ENCODE measurements at places on chromosomes 1 and 21.

DNA sequence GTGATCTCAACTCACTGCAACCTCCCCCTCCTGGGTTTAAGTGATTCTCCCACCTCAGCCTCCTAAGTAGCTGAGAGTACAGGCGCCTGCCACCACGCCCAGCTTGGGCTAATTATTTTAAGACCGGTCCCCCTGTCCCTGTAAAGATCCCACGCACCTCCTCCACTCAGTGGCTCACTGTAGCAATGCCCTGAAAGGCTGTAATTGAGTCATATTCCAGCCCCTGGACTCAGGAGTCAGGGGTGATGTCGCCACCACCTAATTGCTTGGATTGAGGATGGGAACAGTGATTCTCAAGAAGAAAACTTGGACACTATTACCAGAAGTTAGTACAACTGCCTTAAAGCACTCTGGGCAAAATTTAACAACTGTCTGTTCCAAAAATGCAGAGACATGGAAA, 3.1 kb upstream of the EDARADD start:
- no peak for DNase-seq

- DNase-seq: no peak
Observed at GRCh38 chr1:5507340-5507739, 484.9 kb downstream of the NPHP4 start.

- no peak for DNase-seq
Observed at GRCh38 chr1:94468708-94469107, 50.5 kb downstream of the ABCD3 start.

DNA sequence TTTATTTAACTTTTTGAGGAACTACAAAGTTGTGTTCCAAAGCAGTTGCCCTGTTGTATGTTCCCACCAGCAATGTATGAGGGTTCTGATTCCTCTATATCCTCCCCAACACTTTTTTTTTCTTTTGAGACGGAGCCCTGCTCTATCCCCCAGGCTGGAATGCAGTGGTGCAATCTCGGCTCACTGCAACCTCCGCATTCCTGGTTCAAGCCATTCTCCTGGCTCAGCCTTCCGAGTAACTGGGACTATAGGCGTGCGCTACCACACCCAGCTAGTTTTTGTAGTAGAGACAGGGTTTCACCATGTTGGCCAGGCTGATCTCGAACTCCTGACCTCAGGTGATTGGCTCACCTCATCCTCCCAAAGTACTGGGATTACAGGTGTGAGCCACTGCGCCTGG, 60.4 kb upstream of the ENAH start:
- no peak for DNase-seq

GRCh38 chr1:41317361-41317760, 43.9 kb upstream of the FOXO6 start:
- no peak for DNase-seq

DNA sequence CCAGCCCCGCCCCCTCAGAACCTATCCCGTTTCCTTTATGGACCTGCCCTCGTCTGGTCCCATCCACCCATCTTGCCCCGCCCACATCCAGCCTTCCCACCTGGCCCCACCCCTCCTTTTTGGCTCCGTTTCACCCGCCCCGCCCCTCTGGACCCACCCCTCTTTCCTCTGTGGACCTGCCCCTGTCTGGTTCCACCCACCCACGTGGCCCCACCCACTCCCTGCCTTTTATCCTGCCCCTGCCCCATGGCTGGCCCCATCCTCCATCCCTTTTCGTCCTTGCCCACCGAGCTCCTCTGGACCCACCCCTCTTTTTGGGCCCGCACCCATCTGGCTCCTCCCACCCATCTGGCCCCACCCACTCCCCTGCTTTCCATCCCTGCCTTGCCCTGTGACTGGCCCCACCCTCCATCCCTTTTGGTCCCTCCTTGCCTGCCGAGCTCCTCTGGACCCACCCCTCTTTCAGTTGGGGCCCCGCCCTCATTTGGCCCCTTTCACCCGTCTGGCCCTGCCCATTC, 177.3 kb downstream of the CAMTA1 start:
- no peak for DNase-seq

DNA sequence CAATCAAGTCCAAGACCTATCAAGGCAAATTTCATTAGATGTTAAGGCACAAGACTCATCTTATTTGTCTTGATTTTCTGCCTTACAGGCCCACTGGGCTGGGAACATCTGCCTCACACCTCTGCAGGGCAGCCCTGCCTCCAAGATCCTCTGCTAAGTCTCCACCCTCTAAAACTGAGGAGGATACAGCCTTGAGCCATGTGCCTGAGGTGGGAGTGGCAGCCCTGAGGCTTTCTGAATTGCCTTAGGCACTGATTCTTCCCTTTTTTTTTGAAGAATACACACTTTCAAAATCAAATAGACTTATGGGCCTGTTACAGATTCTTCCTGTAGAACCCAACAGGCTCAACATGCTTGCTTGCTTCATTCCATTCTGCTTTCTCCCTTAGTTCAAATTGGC, 544.3 kb upstream of the ADAMTS5 start:
- no peak for DNase-seq

- no peak for DNase-seq
Observed at GRCh38 chr1:1284221-1285101, 4.2 kb downstream of the SCNN1D start.

DNA sequence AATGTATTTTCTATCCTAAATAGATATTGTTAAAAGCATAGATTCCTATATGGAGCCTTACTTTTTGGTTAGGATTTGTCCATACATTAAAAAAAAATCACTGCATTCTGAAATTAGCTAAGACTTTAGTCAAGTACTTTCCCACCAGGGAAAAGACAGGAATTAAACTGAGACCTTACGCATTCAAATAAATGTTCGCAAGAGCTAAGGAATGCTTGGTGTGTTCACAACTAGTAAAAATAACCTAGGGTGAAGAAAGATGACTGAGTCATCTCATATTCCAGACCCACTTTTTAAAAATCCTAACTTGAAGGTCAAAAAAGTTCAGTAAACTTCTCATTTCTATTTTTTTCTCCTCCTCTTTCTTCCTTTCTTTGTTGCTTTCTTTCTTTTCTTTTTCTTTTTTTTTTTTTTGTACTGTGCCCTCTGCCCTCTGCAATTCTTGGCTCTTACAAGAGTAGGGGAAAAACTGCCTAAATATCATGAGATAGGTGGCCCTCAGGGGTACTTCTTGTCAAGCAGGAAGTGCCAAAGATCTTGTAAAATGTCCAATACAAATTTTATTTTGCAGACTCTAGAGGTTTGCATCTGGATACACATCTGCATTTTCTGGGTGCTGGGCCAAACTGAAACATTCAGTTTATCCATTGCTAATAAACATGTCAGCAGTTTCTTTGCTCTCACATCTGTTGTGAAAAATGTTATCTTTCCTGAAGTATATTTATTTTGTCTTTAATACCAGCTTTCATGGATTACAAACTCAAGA, 121.4 kb upstream of the GORAB start:
- DNase-seq: no peak

- no peak for DNase-seq
Observed at GRCh38 chr1:2477309-2477708, 1.2 kb downstream of the PLCH2 start.

- DNase-seq: no peak
Observed at GRCh38 chr1:119323216-119323982, 45.2 kb upstream of the HAO2 start.

DNA sequence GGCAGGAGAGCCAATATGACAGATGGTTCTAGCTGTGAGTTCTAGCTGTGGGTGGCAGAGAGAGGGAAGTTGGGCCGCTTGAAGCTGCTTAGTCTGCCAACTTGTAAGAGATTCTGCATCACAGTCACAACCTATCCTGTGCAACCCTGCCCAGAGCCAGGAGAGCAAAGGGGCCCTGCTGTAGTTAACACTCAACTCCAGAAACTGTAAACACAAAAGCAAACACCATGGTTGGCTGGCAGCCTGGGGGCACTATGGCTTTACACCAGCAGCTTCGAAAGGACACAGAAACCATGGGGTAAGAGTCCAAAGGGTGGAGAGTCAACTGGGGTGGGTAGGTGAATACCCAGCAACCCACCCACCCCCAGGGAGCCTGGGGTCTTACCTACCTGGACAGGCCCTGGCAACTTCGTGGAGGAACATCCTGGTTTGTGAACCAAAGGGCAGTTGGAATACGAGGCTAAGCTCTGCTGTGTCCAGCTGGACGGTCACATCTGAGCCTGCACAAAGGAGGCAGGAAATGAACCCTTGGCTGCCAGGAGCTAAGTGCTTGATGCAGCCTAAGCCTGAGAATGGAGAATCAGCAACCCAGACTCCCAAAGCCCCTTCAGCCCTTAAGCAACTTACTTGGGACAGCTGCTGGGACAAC, 6.4 kb downstream of the INPP5B start:
- DNase-seq: no peak

GRCh38 chr1:34907487-34908090, 21.9 kb downstream of the DLGAP3 start:
- no peak for DNase-seq

- no peak for DNase-seq
Observed at GRCh38 chr21:41098076-41098475, 69.9 kb upstream of the BACE2 start.

- no peak for DNase-seq
Observed at GRCh38 chr1:244211559-244211944, 160.5 kb downstream of the ZBTB18 start.

DNA sequence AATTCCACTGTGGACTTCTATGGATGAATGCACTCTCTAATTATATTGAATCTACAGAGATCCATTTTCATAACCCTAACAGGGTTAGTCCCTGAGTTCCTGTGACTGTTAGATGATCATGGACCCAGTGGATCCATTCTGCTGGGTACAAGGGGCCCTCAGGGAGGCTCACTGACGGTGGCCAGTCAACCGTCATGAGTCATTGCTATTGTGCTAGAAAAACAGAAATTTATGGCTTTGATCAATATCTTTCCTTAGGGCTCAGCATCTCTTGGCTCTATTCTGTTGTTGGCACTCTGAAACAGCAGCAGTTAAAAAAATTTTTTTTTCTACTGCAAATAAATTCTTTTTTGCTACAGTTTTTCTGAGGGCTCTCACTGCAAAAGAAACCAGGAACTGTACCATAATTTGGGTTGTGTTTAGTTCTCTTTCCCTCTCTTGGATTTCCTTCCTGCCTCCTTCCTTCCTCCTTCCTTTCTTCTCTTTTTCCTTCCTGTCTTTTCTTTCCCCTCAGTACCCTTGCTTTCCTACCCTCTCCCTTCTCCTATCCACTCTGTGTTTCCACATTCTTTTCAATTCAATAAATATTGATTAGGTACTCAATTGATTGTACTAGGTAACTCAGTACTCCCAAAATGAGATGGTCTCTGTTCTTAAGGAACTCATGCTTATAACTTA, 49.5 kb downstream of the UTP25 start:
- no peak for DNase-seq

DNA sequence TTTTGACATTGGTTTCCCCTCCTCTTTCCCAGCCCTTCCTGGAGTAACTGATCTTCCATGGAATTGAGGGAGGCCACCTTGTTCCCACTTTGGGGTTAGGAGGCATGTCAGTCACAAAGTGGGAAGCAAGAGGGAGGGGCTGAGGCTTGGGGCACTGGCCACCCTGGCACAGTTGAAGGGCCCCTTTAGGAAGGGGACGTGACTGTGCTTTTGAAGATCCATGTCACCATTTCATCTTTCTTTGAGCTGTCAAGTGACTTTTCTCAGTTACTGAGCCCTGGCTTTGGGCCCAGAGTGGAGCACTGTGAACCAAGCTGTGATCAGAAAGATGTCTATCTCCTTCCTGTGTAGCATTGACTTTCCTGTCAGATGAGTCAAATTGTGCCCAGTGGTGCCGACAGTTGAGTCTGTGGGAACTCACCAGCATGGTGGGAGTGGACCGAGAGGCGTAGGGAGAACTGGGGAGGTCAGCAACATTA, 38.5 kb upstream of the TDRD10 start:
- peak; percentile 13 for DNase-seq

GRCh38 chr1:169696273-169697100, 14.9 kb downstream of the SELL start:
- no peak for DNase-seq

DNA sequence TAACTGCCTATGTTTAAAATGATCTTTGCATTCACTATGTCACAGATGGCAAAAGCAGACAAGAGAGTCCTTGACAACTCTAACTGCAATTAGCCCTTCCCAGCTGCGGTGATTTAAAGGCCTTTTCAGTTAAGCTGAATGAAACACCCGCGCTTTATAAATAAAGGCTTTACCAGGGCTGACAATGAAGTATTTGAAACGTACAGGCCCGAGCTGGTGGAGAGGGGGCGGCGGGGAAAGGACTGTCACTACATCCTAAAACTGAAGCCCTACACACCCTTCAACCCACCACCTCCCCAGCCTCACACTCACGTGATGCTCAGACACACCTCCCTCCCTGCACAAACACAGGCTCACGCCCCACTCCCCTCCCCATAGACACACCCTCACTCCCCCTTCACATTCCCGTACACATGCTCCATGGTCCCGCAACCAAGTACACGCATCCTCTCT, 45.5 kb downstream of the GRIK3 start:
- no peak for DNase-seq

GRCh38 chr1:157566484-157567300, 14.4 kb upstream of the FCRL5 start:
- DNase-seq: no peak

GRCh38 chr1:29684141-29684540, 447.8 kb downstream of the PTPRU start:
- no peak for DNase-seq

- no peak for DNase-seq
Observed at GRCh38 chr1:67336157-67336556, 28.5 kb downstream of the IL12RB2 start.

GRCh38 chr1:1340791-1341548, 8.2 kb downstream of the DVL1 start:
- DNase-seq: no peak

GRCh38 chr1:211518330-211519289, 26.6 kb upstream of the RD3 start:
- no peak for DNase-seq

DNA sequence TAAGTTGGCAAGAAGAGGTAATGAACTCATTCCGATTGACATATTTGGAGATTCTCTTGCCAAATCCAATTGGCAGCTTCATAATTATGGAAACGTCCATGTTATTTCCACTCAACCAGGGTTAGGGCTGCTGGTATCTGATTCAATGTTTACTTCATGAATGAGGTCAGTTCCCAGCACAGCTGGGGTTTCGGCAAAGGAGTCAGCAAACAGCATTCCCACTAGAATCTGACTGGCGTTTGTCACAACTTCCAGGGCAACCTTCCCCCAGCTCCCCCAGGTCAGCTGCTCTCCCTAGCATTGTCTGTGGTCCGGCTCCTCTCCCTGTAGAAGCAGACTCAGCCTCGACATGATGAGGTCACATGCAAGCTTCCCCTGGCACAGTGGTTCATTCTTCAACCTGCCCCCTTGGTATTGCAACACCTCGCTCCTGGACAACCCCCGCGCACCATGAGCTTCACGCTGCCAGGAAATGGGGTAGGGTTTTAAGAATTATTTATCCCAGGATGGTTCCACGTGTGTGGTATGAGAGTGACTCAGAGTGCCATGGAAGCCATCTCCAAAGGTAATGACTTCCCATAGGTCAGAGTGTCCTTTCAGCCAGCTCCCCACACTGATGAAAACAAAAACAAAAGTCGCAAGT, 100.7 kb upstream of the SLC25A33 start:
- DNase-seq: no peak

Measured in activated CD4-positive, CD25-positive, alpha-beta regulatory T cell (primary cell).